ENCODE measurements at places on chromosomes 12 and 14. TPM values are rescaled to one million over a fixed set of nuclear protein-coding genes. Genes with fewer than 3 reads are reported as not detected.

GRCh38 chr12:94736004-94736403 is 85.6 kb upstream of the TMCC3 start:
- DNase-seq: no peak

DNA sequence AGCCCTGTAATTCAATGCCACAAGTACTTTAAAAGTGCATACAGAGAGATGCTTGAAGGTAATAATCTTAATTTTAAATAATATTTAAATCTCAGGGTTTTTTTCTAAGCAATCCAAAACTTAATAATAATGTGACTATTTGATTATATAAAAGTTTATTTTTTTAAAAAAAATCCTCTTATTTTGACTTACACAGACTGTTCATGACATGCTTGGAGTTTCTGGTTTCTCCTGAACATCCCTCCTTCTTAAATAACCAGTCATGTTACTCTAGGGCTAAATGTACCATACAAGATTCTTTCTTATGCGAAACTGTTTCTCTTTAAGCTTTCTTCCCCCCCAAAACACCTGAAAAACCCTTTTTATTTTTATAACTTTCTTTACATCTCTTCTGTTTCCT is 58.2 kb upstream of the SLC2A13 start:
- DNase-seq: no peak

DNA sequence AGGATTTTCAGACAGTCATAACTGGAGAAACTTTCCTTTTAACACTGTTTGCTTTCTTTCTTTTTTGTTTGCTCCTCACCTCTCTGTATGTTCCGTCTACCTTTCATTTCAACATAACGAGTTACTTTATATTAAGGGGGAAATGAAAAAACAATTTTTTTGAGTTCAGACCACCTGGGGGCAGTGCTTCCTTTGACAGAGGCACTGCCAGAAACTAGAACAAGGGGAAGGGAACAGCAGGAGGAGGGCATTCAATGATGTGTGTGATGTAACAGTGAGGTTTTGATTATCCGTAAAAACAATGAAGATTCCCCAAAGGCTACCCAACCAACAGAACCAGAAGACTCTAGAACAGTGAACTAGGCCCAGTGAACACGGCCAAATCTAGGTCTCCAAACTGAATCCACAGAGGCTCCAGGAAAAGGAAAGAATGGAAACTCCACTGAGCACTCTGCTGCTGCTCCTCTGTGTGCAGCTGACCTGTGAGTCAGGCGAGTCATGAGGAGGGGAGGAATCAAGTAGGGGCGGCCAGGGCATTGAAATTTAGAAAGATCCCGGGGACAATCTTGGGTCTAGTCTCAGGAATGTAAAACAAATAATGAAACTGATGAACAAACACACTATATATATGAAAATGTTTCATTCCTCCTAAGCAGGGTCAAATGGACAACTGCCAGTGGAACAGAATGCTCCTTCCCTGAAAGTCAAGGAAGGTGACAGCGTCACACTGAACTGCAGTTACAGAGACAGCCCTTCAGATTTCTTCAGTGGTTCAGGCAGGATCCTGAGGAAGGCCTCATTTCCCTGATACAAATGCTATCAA is 323.5 kb downstream of the DAD1 start:
- peak; percentile 24 for DNase-seq

PGF gene
- 8.0 TPM for total RNA-seq

DNA sequence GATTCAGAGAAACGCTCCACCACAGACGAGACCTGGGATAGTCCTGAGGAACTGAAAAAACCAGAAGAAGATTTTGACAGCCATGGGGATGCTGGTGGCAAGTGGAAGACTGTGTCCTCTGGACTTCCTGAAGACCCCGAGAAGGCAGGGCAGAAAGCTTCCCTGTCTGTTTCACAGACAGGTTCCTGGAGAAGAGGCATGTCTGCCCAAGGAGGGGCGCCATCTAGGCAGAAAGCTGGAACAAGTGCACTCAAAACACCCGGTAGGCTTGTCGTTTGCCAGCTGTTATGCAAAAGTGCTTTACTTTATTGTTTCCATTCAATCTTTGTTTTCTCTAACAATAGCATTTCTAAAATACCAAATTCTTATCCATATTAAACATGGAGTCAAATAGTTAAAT is 287.3 kb downstream of the NAV3 start:
- no peak for DNase-seq

ANKRD52 gene
- total RNA-seq: 9.1 TPM

DNA sequence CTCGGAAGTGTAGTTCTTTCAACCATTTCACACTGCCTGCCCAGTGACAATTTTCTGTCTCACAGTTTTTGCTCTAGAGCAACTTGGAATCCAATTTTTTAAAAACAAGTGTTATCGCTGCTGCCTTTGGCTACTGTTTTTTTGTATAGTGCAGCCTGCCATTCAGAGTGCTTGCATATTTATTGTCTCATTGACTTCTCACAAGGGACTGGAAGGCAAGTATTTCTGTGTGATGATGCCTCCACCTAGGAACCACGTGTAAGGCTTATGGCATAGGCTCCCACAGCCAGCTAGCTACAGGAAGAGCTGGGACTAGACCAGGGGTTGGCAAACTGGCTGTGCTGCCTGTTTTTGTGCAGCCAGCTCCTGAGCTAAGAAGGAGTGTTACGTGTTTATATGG is 903 bp downstream of the PARPBP start:
- peak; percentile 41 for DNase-seq

DNA sequence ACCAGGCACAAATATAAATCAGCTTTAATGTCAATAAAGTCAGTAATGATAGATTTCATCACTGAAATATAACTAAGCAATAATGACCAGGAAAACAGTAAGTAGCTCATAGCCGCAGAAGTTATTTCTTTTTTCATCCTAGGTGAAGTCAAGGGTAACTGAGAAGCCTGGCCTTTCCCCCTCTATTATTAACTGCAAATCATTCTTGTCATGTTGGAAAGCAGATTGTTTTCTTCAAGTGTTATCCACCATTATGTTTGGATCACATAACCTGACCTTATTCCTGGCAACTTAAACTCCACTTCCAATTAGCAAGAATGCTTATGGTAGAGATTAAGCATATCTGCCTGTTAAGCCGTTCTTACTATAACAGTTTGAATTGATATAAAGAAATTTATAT is 603.4 kb upstream of the FOXG1 start:
- no peak for DNase-seq

IL26 gene
- total RNA-seq: not detected

SLC2A13 gene
- 8.5 TPM for total RNA-seq

SLIRP gene
- total RNA-seq: 1,732 TPM

SERPINA9 gene
- not detected for total RNA-seq

DNA sequence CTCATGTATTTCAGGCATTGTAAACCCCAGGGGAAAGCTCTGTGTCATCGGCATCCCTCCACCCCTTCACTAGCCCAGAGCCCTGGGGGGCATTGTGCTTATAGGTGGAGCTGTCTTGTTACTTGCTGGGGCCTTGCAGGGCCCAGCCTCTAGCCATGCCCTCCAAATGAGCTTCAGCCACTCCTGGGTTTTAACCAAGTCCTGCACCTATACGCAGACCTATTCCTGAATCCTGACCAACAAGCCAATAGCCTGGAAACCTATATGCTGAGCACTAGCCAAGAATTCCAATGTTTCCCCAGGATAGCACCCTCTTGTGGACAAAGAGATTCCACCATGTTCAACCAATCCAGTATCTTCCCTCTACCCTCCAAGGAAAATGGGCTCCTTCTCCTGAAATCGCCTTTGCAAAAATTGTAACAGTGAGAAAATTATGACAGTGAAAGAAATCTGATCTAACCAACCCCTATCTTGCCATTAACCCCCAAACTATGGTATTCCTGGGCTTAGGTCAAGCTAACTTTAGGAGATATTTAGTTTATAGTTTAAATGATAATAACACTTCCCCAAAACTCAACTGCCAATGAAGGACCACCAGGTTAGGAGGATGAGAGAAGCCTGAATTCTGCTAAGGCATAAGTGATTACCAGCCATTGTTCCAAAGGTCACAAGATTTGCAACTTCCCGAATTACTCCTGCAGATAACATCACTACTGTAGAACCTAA is 55.5 kb downstream of the TTC7B start:
- DNase-seq: peak; percentile 48

DNA sequence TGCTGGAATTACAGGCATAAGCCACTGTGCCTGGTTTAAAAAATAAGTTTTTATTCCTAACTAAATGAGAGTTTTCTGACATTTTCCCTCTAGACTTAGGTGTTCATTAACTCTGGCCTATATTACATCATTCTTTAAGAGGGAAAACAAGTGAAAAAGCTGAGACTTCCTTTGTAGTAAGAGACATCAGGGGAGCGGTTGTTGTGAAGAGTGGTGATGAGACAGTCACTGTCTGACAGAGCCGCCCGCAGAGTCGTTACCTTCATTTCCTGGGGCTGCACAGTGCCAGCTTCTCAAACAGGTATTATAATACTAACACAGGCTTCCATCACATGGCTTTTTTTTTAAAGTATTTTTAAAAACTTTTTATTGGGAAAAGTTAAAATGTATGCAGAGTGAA is 19.7 kb upstream of the TDRD9 start:
- DNase-seq: no peak

GRCh38 chr12:62738616-62739015 is 196.3 kb downstream of the PPM1H start:
- no peak for DNase-seq

NTS gene
- not detected for total RNA-seq
